ENCODE measurements at places on chromosomes 7 and 10.

DNA sequence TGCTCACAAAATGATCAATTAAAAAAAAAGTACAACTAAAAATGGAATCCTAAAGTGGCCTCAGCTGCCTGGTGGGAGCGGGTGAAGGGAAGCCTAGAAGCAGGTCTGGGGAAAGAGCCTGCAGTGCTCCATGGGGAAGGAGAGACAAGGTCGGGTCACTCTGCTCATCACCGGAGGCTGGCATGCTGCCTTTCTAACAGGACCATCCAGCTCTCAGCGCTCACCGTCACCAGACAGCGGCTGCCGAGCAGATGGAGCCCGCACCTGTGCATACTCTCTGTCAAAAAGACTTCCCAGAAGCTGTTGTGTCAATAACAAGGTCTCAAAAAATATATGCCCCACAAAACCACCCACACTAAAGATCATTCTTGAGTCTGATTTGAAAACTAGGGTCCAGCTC is 112.8 kb downstream of the BAMBI start:
- DNase-seq = no peak

GRCh38 chr10:76523791-76524351 is 1092.4 kb downstream of the LRMDA start:
- no peak for DNase-seq

- no peak for DNase-seq
Observed at GRCh38 chr10:60621018-60621417, 157.3 kb upstream of the CDK1 start.

DNA sequence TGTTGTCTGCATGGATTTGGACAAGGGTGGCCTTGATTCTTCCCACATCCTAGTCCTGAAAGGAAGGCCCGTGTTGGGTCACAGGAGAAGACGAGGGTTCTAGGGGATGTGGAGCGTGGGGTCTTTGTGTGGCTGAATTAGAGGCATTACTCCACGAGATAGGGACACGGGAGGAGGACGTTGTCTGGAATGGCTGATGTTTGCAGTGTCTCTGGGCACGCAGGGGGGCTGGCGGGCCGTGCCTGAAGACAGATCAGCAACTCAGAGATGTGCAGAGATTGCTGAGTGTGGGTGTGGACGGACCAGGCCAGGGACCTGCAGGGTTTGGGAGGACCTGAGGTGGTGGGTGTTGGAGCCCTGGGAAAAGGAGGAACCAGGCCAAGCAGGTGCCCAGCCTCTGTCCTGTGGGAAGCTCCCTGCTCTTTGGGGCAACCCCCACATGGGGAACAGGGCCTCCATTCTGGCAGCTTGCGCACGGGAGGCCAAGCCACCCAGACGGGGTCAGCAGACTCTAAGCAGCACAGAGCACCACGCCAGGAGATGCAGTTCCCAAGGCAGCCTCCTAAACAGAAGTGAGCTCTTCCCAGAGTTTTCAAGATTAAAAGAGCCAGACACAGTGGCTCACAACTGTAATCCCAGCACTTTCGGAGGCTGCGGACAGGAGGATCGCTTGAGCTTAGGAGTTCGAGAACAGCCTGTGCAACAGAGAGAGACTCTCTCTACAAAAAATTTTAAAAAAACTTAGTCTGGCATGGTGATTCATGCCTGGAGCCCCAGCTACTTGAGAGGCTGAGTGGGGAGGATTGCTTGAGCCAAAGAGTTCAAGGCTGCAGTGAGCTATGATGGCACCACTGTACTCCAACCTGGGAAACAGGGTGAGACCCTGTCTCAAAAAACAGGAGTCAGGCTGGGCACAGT is 71.0 kb upstream of the GTF2I start:
- no peak for DNase-seq

DNA sequence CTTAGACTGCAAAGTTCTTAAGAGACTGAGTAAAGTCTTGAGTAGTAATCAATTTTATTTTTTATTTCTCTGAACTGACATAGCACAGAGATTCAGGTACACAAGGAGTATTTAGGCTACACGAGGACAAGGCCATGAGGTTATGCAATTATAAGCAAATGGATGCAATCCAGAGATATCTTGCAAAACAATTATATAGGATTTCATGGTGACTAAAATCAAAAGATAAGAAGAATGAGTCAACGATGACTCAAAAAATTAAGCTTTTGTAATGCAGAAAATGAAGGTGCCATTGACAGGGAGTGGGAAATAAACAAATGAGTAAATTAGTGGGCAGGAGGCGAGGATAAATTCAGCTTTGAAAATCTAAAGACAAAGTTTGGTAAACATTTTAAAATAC is 66.7 kb upstream of the MYO3A start:
- no peak for DNase-seq

GRCh38 chr10:130747356-130747755 is 564.2 kb downstream of the TCERG1L start:
- no peak for DNase-seq

DNA sequence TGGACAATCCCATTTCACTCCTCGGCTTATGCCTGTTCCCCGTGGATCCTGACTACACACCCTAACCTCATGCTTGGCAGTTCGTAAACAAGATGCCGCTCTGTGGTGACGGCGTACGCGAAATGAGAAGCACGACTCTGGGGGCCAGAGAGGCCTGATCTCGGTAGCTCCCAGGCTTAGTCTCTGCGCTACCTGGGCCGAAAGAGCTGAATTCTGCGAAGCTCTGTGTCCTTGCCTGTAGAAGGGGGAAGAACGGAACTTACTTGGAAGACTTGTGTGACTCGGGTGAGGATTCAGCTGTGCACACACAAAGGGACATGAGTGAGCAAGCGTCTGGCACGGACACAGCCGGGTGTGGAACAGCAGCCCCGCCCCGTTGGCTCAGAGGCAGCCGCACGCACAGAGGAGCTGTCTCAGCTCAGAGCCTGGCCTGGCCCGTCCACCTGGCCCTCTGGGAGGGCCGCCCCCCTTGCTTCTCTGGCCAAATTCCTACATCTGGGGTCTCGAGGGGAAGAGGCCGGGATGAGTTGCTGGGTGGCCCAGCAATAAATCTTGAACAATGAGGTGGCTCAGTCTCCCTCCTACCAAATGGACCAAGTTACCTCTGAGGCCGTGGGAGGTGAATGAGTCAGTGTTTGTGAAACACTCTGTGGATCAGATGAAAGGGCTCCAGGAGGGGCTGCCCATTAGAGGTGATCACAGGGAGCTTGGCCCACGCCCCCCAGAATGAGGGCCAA is 83.8 kb downstream of the PDGFA start:
- no peak for DNase-seq

DNA sequence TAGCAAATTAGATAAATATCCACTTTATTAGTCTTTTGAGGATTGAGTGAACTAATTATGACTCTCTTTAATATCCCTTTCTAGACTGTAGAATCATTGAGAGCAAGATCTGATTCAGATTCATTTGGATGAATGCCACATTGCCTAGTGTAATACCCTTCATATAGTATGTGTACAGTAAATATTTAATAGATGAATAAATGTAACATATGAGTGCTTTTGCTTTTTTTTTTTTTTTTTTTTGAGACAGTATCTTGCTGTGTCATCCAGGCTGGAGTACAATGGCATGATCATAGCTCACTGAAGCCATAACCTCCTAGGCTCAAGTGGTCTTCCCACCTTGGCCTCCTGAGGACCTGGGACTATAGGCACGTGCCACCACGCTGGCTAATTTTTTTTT is 14.8 kb downstream of the SAMD8 start:
- no peak for DNase-seq

DNA sequence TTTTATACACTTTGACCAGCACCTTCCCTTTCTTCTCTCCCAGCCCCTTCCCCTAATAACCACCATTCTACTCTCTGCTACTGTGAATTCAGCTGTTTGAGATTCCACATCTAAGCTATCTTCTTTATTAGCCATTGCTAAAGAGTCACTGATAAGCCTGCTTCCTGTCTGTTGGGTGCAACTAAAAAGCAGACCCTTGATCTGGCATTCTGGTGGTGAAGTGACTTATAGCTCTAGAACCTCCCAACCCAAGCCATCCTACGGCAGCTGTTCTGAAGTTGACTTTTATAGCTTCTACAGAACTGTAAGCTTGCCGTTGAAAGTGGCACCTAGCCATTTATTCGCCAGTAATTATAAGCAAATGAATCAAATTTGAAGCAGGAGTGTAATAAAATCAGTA is 105.6 kb downstream of the AHR start:
- no peak for DNase-seq

GRCh38 chr7:22810843-22811242 is 11.8 kb downstream of the TOMM7 start:
- no peak for DNase-seq

DNA sequence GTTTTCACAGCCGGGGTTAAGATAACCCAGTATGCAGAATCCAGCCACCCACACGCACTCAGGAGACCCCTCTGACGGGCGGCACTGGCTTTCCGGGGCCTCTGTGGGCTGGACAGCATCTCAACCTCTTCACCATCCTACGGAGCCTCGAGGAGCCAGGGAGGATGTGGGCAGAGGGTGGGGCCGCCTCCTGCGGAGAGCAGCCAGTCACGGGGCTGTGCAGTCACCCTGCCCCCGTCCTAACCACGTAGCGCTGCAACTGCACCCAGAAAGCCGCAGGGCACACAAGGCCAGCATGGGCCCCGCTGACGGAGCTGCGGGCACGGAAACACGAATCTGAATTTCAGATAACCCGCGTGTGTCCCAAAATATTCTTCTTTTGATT is 270.3 kb downstream of the ELFN1 start:
- DNase-seq = no peak

DNA sequence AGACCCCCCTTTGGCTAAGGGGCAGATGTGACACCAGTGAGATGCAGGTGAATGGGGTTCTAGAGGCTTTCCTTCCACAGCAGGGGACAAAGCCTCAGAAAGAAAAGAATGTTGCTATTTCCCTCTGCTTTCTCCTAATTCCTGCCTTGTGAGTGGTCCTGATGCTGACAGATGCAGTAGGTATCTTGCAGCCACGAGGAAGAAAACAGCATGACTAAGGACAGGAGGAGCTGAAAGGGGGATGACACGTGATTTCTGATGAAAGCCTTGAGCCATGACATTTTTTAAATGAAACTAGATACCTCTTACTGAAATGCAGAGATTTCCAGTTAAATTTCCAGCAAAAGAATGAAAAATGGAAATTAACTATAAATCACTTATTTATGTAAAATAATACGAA is 92.4 kb downstream of the C1GALT1 start:
- no peak for DNase-seq

DNA sequence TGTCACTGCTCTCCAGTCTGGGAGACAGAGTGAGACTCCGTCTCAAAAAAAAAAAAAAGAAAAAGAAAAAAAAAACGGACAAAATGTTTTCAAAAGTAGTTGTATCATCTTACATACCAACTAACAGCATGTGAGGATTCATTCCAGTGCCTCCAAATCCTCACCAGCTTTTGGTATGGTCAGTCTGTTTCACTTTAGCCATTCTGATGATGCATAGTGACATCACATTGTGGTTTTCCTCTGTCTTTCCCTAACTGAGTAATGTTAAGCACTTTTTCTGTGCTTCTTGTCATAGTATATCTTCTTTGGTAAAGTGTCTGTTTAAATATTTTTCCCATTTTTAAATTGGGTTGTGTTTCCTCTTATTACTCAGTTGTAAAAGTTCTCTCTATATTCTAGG is 251.4 kb upstream of the CTBP2 start:
- DNase-seq = no peak

GRCh38 chr10:24872049-24872789 is 80.2 kb downstream of the PRTFDC1 start:
- DNase-seq = no peak

GRCh38 chr10:69087590-69088470 is at the start of gene SRGN:
Gene SRGN (plus strand): TSS chr10:69088103. CDS start chr10:69088158, 55 bp downstream.
- DNase-seq = no peak

Data from HEK293T (cell line).